Psoas muscle (tissue), 8 donors: ENCODE measurements at places on chromosomes 6 and 20. TPM values are rescaled to one million over a fixed set of nuclear protein-coding genes. Genes with fewer than 3 reads are reported as not detected.

NFATC2 gene
- polyA plus RNA-seq, result 0.64 TPM

VNN1 gene
- polyA plus RNA-seq, result 0.18 TPM

- DNase-seq, result no peak
These were observed 179.2 kb downstream of the PKHD1 start for GRCh38 chr6:51908243-51908642.

- no peak for DNase-seq
These were observed 3.1 kb upstream of the PTGIS start for GRCh38 chr20:49570828-49571552.

DNA sequence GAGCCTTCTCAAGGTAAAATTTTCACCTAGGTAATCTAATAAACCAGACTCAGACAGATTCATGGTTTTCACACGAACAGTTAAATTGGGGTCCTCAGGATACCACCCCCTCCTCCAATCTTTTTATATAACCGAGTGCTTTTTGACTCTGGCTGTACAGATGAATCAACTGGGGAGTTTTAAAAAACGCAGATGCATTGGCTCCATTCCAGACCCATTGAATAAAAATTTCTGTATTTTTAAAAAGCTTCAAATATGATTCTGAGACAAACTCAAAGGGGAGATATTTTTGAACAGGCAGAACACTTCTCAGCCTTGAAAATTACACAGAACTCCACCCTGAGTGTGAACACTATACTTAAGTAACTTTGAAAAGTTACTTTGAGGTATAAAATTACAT lies 7.2 kb downstream of the UTRN start:
- no peak for DNase-seq

GRCh38 chr6:3776881-3777507 lies 25.5 kb upstream of the PXDC1 start:
- DNase-seq, result no peak

- DNase-seq, result no peak
These were observed 1278.0 kb upstream of the MAP3K7 start for GRCh38 chr6:91864911-91865310.

GRCh38 chr20:1373614-1374013 lies 19.2 kb downstream of the FKBP1A start:
- no peak for DNase-seq
